ENCODE measurements at places on chromosomes 12 and 14.

DNA sequence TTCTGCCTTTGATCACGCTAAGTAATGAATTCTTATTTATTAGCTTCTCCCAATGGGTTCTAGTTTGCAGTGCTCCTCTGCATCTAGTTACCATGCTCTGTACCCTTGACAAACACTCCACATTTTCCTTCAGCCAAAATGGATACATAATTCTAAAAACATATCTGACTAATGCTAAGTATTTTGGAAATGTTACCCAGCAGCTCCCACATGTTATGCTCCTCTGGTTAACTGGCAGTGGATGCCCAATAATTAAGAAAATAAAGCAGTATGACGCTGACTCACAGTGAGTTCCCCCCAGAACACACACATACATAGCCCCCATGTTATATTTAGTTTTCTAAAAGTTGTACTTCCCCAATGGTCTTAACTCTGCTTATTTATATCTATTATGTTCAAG, 74.6 kb downstream of the STXBP6 start:
- no peak for DNase-seq

- DNase-seq = no peak
Observed at GRCh38 chr14:36524874-36525745, 5.1 kb upstream of the NKX2-1 start.

- no peak for DNase-seq
Observed at GRCh38 chr12:124479680-124480468, 87.5 kb downstream of the NCOR2 start.

- no peak for DNase-seq
Observed at GRCh38 chr12:107254258-107254856, 161.0 kb upstream of the CRY1 start.

DNA sequence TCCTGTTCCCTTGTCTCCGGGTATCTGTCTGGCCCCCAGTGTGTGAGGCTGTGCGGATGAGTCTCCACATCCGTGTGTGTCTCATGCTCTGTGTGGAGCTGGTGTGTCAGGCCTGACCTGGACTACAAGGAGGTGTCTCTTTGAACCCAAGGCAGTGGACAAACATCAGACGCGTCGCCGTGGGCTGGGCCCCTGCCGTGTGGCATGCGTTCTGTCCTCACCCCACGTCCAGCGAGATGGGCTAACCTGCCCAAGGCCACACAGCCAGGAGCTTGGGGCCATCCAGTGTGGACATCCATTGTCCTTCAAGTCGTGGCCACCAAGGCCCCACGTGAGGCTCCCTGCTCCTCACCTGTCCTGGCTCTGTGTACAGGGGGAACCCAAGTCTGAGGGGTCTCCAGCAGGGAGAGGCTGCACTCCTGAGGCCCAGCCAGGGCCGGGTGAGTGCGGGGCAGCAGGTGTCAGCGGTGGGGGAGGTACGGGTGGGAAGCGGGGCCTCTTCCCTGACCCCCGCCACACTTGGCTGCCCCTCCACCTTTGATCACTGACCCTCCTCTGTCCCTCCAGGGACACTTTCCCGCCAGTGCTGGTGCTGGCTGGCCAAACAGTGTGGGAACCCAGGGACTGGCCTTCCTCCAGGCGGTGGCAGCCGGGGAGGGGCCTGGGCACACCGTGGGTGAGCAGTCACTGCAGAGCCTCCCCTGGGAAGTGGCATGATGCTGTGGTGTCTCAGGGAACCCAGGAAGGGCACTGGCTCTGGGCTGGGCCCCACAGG, 48.5 kb downstream of the CYP46A1 start:
- no peak for DNase-seq

DNA sequence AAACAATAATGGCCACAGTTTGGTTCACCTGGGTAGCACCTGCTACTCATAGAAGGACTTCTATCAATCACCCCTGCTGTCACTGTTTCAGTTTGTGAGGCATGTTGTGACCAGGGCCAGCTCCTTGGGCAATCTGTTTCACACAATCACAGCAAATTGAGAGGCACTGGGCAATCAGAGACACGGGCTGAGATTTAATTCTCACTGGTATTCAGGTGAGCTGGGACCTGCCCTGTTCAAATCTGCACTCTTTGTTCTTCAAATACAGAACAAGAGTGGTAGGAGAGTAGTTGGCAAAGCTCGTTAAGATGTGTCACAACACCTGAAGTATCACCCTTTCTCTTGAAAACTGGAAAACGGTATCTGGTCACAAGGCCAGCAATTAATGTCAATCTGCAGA, 57.8 kb upstream of the NAP1L1 start:
- DNase-seq = no peak

DNA sequence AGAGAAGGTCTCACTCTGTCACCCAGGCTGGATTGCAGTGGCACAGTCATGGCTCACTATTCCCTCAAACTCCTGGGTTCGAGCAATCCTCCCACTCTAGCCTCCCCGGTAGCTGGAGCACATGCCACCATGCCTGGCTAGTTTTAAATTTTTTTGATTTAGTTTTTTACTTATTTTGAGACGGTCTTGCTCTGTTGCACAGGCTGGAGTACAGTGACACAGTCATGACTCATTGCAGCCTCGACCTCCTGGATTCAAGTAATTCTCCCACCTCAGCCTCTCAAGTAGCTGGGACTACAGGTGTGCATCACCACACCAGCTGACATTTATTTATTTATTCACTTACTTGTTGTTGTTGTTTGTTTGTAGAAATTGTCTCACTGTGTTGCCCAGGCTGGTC, 22.2 kb upstream of the DIP2B start:
- DNase-seq = no peak

GRCh38 chr12:31206038-31206670, 119.8 kb downstream of the SINHCAF start:
- no peak for DNase-seq

DNA sequence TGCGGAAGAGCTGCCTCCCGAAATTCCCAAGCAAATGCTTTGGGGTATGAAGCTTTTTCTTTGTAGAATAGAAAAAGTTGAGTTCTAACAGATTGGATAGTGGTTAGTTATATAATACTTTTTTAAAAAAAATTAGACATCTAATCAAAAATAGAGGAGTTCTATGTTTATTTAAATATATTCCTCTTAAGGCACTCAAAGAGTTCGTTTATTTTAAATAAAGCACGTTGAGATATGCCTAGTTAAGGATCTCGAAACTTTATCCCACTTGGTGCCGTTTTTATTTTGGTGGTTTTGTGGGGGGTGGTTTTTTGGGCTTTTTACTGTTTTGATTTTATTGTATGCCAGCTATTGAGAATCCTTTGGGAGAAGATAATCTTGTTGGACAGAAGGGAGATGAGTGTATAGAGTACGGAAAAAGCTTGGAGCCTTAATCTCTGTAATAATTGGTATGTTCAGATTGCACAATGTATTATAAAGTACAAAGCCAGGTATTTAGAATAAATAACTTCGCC, 10.7 kb upstream of the SNAPC1 start:
- DNase-seq = no peak

DNA sequence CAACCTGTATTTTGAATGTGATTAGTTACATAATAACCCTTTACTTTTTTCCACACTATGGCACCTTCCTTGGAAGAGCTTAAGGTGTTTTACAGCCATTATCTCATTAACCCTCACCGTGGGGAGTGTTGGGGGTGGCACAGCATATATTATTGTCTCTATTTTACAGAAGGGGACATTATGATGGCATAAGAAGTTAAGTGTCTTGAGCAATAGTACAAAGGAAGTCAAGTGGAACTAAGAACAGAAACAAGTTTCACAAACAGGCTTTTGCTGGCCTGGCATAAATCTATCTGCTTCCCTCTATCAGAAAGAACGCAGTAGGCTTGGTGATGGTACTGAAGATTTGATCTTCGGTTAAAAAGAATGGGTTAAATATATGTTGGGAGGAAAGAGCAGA, 169.7 kb upstream of the OTX2 start:
- DNase-seq = no peak

DNA sequence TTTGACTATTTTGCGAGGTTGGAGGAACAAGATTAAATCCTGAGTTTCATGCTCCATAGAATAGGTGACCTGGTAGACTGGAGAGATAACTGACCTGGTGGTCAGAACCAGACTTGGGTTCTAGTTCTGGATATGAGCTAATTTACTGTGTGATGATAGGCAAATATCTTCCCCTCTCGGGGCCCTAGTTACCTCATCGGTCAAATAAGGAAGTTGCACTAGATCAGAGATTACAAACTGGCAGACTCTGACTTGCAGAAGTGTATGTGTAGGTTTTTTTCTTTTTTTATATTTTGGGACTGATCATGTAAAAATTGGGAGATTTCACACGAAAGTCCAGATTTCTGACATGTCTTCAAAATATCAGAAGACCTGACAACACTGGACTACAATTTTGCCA, 37.0 kb downstream of the RPH3A start:
- DNase-seq = no peak

DNA sequence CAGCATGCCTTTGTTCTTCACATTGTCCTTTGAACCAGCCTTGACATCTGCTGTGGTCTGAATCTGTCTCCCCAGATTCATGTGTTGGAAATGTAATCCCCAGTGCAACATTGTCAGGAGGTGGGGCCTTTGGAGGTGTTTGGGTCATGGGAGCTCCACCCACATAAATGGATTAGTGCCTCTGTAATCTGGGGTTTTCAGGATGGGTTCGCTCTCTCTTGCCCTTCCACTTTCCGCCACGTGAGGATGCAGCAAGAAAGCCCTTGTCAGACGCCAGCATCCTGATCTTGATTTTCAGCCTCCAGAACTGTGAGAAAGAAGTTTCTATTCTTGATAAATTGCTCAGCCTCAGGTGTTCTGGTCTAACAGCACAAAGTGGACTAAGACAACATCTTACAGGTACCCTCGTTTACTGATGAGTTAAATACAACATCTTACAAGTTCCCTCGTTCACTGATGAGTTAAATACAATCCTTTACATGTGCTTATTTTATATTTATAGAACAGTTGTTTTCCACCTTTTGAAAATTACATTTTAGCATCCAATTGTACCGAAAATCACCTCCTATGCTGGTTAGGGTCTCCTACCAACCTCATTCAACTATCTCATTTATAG, 54.4 kb upstream of the RIMBP2 start:
- no peak for DNase-seq

GRCh38 chr12:130441771-130442760, 104.4 kb downstream of the PIWIL1 start:
- DNase-seq = no peak

- no peak for DNase-seq
Observed at GRCh38 chr12:84594157-84594556, 318.4 kb downstream of the SLC6A15 start.

- DNase-seq = peak; percentile 40
Observed at GRCh38 chr14:61388173-61388975, 67.0 kb downstream of the PRKCH start.

DNA sequence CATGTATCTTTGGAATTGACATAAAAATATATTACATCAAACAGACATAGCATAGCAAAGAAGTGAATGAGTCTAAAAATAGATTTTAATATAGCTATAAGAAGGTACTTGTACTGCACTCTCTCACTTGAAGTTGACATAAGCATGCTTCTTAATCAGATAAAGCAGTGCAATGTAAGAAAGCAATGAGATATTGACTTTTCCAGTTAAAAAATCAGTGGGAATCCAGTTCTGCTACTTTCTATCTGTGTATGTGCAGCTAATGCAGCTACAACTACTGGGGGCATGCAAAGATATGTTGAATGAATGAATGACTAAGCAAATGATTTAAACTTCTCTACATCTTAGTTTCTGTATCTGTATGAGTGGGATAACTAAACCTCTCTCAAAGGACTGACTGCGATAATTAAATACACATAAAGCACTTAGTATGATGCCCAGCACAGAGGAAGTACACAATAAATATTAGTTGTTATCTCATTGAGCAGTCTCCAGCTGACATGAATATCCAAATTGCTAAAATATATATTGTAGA, 10.3 kb downstream of the WASHC3 start:
- no peak for DNase-seq

GRCh38 chr12:4080213-4080612, 193.3 kb upstream of the CCND2 start:
- DNase-seq = no peak

DNA sequence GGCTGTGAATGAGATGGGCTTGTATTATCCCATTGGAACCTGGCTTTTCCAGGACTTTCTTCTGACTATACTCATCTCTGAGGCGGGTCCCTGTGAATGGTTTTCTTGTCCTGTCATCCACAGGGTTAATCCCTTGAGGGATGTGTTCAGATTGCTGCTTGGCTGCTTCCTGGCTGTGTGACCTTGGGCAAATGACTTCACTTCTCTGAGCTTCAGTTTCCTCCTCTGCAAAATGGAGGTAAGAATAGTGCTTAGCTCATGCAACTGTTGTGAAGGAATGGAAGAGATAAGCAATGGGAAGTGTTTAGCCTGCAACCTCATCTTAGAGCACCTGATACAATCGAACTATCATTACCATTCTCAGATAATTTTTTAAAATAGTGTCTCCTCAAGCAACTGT, 32.1 kb upstream of the PPP1CC start:
- DNase-seq = no peak

DNA sequence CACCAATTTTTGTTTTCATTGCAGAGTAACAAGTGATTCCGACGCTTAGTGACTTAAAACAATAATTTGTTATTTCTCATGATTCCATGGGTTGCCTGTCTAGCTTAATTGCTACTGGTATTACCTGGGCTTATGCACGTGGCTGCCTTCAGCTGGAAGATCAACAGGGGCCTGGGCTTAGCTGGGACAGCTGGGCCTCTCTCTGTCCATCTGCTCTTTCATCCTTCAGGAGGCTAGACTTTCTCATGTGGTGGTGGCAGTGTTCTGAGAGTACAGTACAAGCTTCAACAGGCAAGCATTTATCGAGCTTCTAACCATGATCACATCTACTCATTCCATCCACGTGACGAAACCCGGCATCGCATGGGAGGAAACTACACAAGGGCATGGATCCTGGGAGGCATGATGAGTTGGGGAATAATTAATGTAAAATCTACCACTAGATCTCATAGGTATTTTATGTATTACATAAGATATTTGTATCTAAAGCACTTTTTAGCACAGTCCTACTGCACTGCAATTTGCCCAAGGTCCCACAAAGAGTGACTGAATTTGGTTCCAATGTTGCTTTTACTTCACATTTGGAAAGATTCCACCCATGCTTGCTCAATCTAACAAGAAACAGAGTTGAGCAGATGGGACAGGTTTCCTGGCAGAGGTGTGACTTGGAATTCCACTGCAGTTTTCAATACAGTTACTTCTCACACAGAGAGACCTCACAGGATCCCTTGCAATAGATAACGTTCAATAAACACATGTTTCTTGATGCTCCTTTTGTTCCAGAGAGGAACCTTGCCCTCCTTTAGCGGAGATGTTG, 153.1 kb upstream of the FRMD6 start:
- no peak for DNase-seq

- no peak for DNase-seq
Observed at GRCh38 chr12:47979166-47979565, 15.8 kb downstream of the TMEM106C start.

DNA sequence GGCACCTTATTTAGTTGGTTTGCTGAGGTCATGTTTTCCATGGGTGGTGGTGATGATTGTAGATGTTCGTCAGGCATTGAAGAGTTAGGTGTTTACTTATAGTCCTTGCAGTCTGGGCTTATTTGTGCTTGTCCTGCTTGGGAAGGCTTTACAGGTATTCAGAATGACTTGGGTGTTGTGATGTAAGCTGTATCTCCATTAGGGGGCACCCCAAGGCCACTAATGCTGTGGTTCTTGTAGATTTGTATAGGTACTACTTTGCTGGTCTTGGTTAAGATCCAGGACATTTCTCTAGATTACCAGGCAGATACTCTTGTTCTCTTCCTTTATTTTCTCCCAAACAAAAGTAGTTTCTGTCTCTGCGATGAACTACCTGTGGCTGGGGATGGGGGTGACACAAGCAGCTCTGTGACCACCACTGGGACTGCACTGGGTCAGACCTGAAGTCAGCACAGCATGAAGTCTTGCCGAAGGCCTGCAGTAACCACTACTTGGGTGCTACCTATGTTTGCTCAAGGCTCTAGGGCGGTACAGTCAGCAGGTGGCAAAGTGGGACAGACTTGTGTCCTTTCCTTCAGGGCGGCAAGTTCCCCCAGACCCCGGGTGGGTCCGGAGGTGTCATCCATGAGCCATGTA, 35.8 kb upstream of the FBXO33 start:
- peak; percentile 39 for DNase-seq

Data from activated CD4-positive, alpha-beta memory T cell treated with anti-CD3 and anti-CD28 coated beads, Interleukin-2, amount 10 ng/mL, durations not matched to agents 7 days and 5 days (primary cell).